Stimulated activated naive CD4-positive, alpha-beta T cell (primary cell): ENCODE measurements at places on chromosomes 6 and 20.

DNA sequence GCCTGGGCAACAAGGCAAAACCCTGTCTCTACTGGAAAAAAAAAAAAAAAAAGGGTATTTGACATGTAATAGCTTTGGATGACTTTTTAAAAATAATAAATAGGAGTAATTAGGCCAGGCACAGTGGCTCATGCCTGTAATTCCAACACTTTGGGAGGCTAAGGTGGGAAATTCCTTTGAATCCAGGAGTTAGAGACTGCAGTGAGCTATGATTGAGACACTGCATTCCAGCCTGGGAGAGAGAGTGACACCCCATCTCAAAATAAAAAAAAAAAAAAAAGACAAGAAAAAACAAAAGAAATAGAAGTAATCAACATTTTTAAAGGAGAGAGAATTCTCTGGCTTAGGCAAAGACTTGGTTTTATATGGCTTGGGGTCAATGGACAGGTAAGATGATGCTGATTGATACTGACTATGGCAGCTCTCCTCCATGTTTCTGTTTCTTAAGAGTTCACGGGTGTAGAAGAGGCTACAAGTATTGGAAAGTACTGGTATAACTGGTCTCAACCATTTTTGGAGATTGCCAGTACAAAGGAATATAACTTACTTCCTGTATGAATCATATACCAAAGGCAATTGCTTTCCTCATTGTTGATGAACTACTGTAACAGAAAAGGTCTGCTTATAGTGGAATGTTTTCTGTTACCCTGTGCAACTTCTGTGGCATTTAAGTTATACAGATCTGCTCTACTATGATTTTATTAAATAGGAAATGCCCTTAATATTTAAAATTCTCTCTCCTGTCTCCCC, 10.1 kb downstream of the MAP3K5 start:
- no peak for DNase-seq

- DNase-seq = no peak
Measured at GRCh38 chr6:79466207-79466834, 70.9 kb downstream of the LCA5 start.

- DNase-seq = no peak
Measured at GRCh38 chr6:51430589-51430988, 611.9 kb downstream of the TFAP2B start.

DNA sequence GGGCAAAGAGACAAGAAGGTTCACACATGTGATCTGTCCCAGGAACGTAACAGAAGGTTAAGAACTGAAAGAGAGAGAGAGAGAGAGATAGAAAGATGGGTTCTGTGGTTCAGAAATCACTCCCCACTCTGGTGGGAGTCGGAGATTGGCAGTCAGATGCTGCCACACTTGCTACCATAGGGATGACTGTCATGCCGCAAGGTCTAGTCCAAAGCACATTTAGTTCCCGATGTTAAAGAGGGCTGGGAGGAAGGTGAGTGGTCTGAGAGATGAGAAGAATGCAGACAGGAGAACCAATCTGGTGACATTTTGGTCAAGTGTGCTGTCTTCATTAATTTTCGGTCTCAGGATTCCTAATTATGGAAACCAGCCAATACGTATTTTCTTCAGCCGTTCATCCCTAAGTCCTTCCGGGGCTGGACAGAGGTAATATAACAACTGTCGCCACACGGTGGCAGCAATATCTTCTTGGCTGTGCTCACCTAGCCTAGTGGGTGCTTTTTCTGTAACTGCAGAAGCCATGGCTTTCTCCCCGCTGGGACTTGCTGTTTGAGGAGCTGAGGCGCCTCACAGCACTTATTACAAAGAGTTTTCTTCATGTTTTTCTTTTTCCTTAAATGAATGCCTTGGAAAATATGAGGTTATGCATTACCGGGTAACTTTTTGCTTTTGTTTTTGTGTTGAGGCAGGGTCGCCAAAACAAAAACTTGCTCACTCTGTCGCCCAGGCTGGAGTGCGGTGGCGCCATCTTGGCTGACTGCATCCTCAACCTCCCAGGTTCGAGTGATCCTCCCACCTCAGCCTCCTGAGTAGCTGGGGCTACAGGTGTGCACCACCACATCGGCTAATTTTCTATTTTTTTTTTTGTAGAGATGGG, 46.0 kb downstream of the SLC35D3 start:
- peak; percentile 39 for DNase-seq

GRCh38 chr6:152206072-152206818, 398.8 kb downstream of the ESR1 start:
- peak; percentile 14 for DNase-seq

DNA sequence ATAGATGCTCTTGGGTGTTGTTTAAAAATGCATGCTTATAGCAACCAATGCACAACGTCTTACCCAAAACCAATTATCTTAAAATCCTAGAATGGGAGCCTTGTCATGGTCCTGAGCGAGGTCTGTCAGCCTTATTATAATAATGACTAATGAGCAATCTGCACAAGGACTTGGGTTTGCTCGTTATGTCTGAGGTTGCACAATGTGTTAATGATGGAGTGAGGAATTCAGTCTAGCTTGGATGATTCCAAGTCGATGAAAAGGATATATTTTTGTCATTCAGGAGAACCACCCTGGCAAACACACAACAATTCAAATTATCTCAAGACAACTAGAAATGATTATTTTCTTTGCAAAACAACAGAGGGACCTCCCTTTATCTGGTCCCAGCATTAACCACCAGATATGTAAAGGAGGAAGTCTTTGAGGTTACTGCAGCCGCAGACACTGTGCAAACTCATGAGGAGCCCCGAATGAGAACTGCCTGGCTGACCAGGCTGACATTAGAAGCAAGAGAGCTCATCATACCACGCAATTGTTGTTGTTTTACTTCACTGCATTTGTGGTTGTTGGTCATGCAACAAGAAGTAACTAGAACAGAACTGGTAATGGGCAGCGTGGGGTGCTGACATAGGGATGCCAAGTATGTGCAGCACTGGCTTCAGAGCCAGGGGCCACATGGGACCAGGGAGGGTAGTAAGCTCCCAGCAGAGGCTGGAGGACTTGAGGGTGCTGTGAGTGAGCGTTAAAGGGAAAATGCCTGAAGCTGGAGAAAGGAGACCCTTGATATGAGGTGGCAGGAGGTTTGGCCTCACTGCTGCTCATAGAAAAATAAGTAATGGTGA, 488.3 kb downstream of the CDH26 start:
- DNase-seq = no peak

DNA sequence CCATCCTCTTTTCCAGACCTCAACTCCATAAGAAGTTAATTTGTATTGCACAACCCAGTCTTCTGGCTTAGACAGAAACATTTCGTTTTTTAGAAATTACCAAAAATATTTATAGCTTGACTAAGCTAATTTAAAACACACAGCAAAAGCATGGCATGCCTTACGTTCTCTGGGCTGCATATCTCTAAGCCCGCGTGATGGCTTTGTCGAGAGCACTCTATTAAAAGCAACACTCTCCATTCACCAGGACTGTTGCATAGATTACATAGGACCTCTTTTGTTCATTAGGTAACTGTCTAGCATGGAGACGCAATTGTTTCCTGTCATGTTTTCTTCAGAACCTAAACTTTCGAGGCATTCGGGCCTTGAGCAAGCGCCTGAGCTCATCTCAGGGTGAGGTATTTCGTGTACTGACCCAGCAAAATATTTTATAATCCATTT, 104.5 kb downstream of the IBTK start:
- no peak for DNase-seq

DNA sequence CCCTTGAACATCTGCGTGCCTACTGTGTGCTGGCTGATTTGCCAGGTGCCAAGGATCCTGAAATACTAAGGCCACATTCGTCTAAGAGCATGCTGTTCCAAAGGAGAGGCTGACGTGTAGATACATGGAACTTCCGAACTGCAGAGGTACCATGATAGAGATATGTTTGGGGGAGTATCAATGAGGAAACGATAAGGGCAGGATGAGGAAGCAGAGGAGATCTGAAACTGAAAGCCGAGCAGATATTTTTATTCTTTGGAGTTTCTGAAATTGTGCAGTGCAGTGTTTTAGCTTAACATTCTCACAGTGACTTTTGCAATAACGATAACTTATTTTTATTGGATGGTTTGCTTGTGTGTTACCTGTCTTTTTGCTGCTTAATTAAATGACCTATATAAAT, 24.3 kb downstream of the BMP6 start:
- no peak for DNase-seq

- peak; percentile 21 for DNase-seq
Measured at GRCh38 chr20:56247954-56248782, at the start of gene MC3R. Gene MC3R (plus strand): TSS chr20:56248732. CDS start chr20:56248844, 112 bp downstream.

DNA sequence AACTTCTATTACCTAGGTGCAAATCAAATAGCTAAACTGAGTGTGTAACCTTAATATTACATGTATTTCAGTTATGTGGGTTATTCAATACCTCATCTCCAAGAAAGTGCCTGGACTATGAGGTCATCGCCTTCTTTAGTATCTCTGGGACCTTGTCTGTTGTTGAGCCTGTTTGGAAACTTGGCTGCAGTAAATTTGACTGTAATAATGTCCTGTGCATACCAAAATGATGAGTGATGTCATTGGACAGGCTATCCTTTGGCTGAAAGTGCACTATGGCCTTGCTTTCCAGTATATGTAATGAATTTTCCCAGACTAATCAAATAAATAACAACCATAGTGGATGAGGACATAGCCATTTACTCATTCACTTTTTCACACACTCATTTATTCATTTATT, 455.1 kb downstream of the ADGRB3 start:
- no peak for DNase-seq

- no peak for DNase-seq
Measured at GRCh38 chr6:127032971-127033370, 85.5 kb upstream of the RSPO3 start.

GRCh38 chr6:23329086-23329485, 759.7 kb downstream of the HDGFL1 start:
- DNase-seq = no peak
